ENCODE measurements at places on chromosomes 6 and 20.

DNA sequence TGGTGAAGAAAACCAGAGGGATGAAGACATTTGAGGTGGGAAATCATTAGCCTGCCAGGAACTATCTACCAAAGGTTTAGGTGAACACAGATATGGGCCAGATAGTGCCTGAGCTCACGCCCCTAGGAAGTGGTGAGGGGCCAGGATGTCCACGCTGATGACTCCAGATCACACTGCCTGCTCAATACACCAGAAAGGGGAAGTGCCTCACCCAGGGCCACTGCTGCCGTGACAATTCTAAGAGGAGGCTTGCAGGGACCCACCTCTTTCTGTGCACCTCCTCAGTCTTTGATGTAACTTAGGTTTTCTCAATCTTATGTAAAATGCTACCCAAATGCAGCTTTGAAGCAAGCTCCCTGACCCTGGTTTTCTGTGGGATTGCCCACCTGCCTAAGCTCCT lies 5.4 kb upstream of the RAB44 start:
- no peak for DNase-seq

- no peak for DNase-seq
Measured at GRCh38 chr6:8182902-8183665, 80.7 kb upstream of the EEF1E1 start.

- DNase-seq: no peak
Measured at GRCh38 chr6:109243863-109244825, 138.1 kb downstream of the CD164 start.

- no peak for DNase-seq
Measured at GRCh38 chr20:24458436-24458835, 11.0 kb upstream of the SYNDIG1 start.

GRCh38 chr20:44528309-44528708 lies 6.4 kb upstream of the SERINC3 start:
- no peak for DNase-seq

DNA sequence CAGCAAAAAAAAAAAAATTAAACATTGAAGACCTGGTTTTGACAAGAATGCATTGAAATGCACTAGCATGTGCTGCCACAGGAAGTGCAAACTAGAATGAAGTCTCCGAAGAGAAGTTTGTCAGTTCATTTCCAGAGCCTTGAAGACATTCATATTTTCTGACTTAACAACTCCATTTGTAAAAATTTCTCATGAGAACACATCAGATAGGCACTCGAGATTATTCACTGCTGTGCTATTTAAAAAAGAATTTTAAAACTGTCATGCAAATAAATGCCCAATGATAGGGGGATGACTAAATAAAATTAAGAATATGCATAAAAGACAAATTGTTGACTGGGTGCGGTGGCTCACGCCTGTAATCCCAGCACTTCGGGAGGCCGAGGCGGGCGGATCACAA lies 394.6 kb upstream of the JARID2 start:
- DNase-seq: no peak

- no peak for DNase-seq
Measured at GRCh38 chr6:3287976-3288707, 29.4 kb downstream of the PSMG4 start.

- DNase-seq: peak; percentile 53
Measured at GRCh38 chr6:39102071-39102820, 12.7 kb downstream of the SAYSD1 start.

DNA sequence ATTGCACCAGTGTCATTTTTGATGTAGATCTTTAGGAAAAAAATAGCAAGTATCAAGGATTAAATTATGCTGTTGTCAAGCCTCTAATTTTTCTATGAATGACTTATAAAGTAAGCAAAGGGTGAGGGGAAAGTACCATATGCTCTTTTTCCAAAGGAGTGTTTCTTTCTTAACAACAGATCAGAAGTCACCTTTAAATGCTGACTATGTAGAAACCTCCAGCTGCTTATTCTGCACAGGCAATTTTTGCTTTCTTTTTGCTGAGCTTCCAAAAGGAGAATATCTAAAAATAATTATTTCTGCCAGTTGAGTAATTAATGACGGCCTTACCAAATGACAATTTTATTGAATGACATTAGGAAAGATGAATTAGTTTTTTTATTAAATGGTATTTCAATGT lies 390.6 kb upstream of the MANEA start:
- DNase-seq: no peak

DNA sequence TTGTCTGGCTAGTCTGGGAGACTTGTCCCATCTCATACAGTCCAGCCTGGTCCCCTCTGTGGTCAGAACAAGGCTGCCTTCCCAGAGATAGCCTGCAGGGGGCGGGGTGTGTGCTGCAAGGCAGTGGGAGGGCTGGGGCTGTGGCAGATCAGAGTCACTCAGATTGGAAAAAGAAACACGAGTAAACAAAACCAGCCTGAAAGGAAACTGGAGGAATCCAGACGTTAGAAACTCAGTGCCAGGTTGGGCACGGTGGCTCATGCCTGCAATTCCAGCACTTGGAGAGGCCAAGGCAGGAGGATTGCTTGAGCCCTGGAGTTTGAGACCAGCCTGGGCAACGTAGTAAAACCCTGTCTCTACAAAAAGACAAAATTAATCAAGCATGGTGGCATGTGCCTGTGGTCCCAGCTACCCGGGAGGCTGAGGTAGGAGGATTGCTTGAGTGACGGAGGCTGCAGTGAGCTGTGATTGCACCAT lies 20.2 kb downstream of the LEMD2 start:
- DNase-seq: peak; percentile 84

DNA sequence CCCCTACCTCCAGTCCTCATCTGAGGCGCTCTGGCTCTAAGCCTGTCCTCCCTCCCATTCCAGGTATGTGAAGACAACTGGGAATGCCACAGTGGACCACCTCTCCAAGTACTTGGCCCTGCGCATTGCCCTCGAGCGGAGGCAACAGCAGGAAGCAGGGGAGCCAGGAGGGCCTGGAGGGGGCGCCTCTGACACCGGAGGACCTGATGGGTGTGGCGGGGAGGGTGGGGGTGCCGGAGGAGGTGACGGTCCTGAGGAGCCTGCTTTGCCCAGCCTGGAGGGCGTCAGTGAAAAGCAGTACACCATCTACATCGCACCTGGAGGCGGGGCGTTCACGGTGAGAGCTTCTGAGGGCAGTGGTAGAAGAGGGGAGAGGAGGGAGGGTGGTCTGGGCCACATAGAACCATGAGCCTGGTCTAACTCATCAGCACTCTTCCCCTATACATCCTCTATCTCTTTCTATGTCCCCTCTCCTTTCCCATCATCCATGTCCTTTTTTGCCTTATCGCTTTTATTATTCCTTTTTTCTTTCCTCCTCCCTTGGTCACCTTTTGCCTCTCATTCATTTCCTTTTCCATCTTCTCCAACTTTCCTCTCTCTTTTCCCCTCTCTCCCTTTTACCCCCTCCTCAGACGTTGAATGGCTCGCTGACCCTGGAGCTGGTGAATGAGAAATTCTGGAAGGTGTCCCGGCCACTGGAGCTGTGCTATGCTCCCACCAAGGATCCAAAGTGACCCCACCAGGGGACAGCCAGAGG lies 3.5 kb downstream of the RING1 start:
- DNase-seq: no peak

DNA sequence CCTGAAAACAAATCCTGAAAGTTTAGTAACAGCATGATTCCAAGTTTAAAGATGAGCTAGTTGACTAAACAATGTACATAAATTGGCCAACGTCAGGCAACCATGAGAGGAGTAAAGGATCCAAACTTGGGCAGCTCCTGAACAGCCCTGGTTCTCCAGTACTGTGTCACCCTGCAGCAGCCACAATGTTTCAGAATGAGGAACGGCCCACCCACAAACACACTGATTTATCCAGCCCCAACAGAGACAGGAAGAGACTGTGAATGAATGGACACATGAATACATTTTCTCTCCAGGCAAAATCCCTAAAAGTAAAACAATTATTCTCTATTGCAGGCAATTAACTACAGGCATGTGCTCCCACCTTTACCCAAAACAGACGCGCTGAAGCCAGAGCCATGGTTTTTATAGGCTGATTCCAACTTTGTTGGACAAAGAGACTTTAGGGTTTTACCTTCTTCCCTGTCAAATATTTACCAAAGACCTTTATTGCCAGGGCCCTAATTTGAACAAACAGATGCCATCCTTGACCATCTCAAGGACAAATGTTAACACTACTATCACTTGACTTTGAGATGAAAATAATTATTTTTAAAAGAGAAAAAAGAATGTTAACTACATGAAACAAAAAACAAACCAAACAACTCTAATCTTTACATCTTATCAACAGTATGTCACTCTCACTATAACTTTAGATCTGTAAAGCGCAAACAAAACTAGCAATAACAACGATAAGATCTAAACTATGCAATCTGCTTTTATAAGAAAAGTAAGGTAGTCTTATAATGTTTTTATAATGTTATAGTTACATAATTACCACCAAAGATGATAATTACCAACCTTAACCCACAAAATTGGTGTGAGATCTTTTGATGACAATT lies 22.9 kb downstream of the CNKSR3 start:
- no peak for DNase-seq

GRCh38 chr6:162697872-162698403 lies 29.6 kb downstream of the PRKN start:
- no peak for DNase-seq

DNA sequence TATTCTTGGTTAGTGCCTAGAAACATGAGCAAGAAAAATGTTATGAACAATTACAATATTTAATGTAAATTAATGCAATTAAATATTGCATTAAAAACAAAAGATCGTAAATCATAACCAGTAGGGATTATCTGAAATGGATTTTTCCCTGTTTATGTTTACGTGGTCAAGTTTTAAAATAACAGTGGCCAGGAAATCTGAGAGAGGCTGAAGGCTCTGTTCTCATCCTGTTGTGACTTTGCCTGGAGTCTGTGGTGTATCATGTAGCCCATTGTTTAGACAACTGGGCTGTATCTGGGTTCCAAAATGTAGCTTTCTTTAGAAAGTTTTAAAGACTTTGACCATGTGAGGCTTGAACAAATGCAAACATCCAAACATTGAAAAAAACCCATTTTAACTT lies 2.4 kb downstream of the MYO6 start:
- peak; percentile 91 for DNase-seq

DNA sequence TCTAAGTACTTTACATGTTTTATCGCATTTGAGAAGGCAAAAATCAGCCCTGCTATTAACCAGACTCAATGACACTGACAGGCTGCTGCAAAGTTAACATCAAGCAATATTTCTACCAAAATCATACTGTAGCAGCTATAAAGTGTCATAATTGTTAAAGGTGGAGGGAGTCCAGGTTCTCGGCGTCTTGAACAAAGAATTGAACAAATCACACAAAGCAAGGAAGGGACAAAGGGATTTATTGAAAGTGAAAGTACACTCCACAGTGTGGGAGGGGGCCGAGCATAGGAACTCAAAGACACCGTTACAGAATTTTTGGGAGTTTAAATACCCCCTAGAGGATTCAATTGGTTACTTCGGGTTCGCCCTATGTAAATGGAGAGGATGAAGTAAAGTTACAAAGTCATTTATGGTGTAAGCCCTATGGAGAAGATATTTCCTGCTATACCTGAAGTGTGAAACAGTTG lies 12.9 kb upstream of the ZNF391 start:
- peak; percentile 1 for DNase-seq

- no peak for DNase-seq
Measured at GRCh38 chr20:42492290-42492689, 697.4 kb downstream of the PTPRT start.

- no peak for DNase-seq
Measured at GRCh38 chr6:144349690-144350527, 64.8 kb downstream of the UTRN start.

DNA sequence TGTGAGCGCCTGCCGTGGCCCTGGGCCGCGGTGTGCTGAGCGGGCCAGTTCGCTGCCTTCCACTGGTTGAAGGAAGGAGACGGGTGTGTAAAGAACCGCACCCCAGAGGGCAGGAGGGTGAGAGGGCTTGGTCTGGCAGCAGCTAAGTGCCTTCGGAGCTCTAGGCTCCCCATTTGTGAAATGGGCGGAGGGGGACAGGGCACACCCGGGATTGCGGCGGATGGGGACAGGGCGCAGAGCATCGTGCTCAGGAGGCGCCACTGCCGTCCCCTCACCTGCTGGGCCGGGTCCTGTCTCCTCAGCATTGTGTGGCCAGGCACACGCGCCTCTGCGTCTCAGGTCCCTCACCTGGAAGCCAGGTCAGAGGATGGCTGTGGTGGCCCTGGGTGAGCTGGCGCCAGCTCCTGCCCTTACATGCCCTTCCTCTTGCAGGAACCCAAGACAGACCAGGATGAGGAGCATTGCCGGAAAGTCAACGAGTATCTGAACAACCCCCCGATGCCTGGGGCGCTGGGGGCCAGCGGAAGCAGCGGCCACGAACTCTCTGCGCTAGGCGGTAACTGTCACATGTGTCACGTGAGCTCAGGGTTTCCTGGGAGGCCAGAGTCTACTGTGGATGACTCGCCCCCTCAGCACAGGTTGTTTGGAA lies 3.1 kb downstream of the ADRM1 start:
- no peak for DNase-seq

- no peak for DNase-seq
Measured at GRCh38 chr20:44198872-44199271, 11.7 kb downstream of the OSER1 start.

GRCh38 chr6:141641406-141641805 lies 491.3 kb upstream of the GJE1 start:
- DNase-seq: no peak

DNA sequence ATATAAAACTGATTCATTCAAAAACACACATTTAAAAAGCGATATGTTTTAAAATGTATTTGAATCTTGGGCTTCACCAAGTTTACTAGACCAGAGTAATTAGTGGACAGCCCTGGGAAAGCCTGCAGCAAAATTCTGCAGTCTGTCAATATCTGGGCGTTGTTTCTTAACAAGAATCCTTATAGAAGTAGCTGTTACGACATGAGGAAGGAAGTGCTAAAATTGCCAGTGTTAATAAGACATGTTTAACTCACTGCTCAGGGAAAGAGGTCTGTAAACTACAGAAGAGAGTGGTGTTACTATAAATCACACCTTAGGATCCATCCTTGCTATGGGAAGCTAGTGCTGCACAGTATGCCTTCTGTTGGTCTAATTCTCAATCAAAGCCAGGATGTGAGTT lies 120.6 kb downstream of the TBX18 start:
- DNase-seq: no peak

DNA sequence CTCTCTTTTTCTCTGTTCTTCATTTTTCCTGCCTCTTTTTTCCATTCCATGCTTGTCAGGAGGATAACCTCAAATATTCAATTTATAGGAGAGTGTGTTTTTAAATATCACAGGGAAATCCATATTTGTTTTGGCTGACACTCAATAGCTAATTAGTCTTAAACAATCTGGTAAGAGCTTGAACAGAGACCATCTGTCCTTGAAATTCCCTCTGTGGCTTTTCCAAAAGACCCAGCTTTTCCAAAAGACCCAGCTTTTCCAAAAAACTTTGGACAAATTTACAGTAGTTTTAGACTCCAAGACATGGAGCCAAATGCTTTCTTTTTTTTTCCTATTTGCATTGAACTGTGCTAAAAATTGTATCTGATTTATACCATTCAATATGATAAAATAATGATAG lies 127.4 kb upstream of the FAM83B start:
- DNase-seq: no peak

GRCh38 chr6:36443471-36444428 lies 950 bp downstream of the KCTD20 start:
- peak; percentile 30 for DNase-seq

GRCh38 chr6:41976794-41977484 lies 35.3 kb upstream of the CCND3 start:
- DNase-seq: peak; percentile 75
